Sigmoid colon (tissue), 7 donors: ENCODE measurements at places on chromosomes 16 and 17. TPM values are rescaled to one million over a fixed set of nuclear protein-coding genes. Genes with fewer than 3 reads are reported as not detected.
A peak's percentile ranks its signal among the peaks of the same experiment; 100 is the strongest.

GRCh38 chr16:56988948-56989945, at the start of gene NLRC5:
Gene NLRC5, plus strand, starts transcription at chr16:56989557. Its CDS starts 31,156 bp downstream, at chr16:57020713.
- peak; percentile 91 for DNase-seq
- no peaks in the 10 kb centered on the region for H3K27me3 ChIP-seq
- H3K27ac ChIP-seq, result peak within 1 kb of the TSS; percentile 79
- peaks cover 60% of the 10 kb centered on the region for H3K4me1 ChIP-seq
- H3K36me3 ChIP-seq, result no peaks in the 10 kb centered on the region

DNA sequence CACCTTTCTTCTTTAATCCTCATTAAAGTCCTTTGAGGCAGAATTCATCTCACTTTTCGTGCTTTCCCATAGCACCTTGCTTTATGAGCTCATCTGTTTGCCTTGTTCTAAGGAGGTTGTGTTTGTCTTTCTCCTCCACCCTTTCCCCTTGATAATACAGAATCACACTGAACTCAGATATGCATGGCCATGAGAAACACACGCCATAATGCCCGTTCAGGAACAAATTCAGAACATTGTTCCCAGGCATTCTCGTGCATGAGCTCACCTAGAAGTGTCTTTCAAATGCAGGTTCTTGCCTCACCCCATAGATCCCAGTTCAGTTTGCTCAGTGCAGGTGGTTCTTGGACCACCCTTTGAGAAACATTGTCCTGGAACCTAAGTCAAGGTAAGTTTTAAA, 71.1 kb downstream of the TMEM114 start:
- no peak for DNase-seq
- H3K4me3 ChIP-seq, result no peak overlapping the region
- H3K27ac ChIP-seq, result no peak overlapping the region

- H3K4me3 ChIP-seq, result peak overlapping the region; percentile 19
- no peak overlapping the region for H3K27ac ChIP-seq
- peaks cover 41% of the 10 kb centered on the region for H3K27me3 ChIP-seq
- H3K36me3 ChIP-seq, result no peaks in the 10 kb centered on the region
- no peak for DNase-seq
Observed at GRCh38 chr16:29876217-29876593, 13.2 kb upstream of the CDIPT start.

- H3K36me3 ChIP-seq, result peaks cover 42% of the 10 kb centered on the region
- H3K4me1 ChIP-seq, result peaks cover 1% of the 10 kb centered on the region
- H3K27me3 ChIP-seq, result no peaks in the 10 kb centered on the region
- no peak overlapping the region for H3K4me3 ChIP-seq
- no peak overlapping the region for H3K27ac ChIP-seq
Observed at GRCh38 chr17:58344047-58344790, 7.8 kb downstream of the SUPT4H1 start.

The SERPINF2 gene
- total RNA-seq, result 7.2 TPM

The LGALS9B gene
- not detected for total RNA-seq
